ENCODE measurements at places on chromosomes 5 and 9.

DNA sequence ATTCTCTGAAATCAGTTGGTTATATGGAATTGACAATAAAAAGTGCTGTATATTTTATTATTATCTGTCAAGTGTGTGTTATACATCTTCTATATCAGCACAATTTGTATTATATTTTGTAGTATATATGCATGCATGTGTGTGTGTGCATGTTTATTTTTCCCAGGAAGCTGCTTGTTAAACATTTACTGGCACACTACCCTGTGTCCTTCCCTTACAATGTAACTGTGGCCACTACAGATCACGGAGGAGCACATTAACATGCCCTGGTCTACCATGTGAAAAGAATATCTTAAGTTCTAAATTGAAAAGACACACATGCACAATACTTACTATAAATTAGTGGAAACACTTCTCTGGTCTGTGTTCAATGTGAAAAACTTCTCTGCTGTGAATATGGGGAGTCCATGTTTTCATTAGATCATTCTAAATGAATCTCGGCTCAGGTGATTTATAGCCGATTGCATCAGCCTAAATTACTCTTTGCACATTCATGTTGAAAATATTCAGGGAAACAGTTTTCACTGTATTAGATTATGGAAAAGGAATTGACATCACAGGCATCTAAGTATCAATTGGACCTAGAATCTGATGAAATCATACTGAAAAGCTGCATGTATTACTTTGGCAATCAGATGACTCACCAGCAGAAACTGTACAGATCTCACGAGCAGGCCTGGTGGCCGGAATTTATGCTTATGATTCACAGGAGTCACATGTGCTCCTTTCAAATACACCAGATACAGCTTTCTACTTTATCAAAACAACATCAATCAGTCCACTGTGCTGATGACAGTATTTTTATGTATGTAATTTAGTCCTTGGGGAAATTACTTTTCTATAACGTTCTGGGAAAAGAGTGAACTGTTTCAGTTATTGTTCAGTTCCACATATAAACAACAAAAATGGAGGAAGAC, 39.4 kb downstream of the LURAP1L start:
- DNase-seq = no peak

DNA sequence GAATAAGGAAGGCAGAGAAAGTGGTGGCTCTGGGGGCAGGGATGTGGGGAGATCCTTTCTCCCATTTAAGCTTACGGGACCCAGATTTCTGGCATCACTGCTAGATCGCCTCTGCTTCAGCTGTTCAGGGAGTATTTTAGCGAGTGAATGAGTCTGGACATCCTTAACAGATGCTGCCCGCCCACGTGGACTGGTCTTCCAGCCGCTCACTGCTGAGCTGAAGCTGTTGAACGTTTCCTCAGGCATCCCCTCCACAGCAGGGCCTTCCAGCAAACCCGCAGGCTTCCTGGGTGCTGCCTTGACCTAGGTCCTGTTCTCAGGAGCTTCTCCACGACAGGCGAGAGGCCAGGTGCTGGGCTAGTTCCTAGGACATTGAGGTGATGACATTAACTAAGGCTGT, 144.4 kb upstream of the EFNA5 start:
- no peak for DNase-seq

DNA sequence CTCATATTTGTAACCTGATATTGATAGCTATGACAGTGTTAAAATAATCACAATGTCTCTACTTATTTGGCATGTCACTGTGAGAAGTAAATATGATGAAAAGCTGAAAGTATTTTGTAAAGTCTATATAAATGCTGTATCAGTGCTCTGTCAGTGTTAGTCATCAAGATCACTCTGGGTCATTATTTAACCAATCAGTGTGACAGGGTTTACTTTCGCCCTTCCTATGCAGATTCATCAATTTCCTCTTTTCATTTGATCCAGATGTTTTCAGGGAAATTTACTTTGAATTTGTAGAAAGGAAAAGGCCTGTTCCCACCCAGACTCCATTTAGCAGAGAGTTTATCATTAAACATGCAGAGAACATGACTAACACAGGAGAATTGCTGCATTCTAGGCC, 9.9 kb upstream of the PCSK5 start:
- no peak for DNase-seq

GRCh38 chr5:149083846-149084245, 21.0 kb upstream of the SH3TC2 start:
- no peak for DNase-seq

DNA sequence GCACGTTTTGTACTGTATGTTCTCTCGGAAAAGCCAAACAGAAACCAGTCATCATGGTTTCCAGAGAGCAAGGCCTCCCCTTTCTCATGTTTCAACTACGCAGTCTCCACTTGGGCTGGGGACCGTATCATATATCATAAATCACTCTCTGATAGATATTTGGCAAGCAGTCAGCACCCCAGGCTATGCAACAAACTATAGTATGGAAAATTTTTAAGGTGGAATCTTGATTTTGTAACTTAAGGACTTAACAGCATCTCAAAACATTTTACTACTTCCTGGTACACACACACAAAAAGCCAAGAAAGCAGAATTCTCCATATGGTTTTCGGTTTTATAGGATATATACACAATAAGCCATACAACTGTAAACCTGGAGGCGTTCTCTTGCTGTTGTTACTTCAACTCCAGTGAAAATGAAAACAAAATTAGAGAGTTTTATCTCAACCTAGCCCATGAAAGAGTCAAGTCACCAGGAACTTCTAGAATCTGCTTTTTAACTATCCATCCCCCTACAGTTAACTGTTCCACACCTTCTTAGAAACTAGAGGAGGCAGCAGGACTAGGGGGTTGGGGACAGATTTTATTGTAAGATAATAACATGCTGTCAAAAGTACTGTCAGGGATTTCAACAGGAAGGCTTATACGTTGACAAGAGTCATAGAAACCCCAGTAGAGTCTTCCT, 283.4 kb downstream of the NFIB start:
- no peak for DNase-seq

DNA sequence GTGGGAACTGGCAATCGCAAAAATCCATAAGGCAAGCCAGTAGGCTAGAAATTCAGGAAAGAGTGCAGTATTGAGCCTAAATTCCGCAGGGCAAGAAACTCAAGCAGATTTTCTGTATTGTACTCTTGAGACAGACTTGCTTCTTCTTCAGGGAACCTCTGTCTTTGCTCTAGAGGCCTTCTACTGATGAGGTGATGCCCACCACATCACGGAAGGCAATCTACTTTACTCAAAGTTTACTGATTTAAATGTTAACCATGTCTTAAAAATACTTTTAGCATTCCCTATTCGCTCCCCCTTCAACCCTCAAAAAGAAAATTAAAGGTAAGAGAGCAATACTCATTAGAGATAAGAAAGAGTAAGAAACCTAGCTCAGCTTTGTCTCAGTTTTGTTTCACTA, 11.3 kb downstream of the IL7R start:
- DNase-seq = no peak

GRCh38 chr9:14713187-14713767, 9.3 kb downstream of the CER1 start:
- DNase-seq = no peak

DNA sequence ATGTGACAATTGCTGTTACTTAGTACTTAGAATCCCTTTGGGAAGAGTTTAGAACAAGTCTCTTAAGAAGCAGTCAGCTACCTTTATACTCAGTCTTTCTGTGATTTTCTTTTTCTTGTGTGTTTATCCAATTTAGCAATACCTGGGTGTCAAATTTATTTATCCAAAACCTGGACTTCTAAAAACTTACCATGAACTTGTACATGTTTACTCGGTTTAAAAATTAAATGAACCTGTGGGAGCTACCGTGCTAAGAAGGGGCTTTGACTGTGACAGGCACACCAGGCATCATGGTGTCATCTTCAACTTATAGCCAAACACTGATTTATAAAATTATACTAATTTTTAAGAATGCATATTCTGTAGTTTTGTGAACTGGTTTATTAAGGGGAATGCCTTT, 96.5 kb downstream of the XRCC4 start:
- no peak for DNase-seq

DNA sequence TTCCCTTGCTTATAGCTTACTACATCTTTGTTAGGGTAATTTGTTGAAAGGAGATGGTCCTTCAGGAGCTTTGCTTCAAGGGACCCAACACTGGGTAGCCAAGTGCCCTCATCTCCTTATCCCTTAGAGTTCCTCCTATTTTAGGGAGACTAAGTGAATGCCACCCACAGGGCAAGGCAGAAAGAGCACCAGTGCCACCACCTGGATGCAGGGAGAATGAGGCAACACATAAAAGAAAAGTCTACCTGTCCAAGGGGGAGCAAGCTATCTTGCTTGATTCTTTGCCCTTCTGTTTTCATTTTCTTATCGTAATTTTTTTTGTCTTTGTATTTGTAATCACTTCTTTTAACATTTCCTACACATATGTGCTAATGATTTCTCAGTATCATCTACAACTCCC, 205.5 kb downstream of the NPR3 start:
- no peak for DNase-seq

- no peak for DNase-seq
Observed at GRCh38 chr9:85067792-85068191, 398.3 kb downstream of the NTRK2 start.

DNA sequence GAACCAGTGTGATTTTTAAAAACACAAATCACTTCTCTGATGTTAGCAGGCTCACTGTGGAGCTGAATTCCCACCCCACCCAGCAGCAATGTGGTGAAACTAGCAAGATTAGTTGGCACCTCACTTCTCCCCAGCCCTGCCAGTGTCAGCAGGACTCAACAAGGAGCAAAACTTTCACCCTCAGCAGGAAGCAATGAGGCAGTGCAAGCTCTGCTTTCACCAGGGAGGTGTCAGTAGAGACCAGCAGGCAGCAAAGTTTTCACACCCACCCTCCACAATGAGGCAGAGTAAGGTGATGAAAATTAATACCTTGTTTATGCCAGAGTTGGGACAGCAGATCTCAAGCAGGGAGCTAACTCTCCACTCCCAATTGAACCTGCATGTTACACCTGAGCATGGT, 565.0 kb downstream of the CETN3 start:
- DNase-seq = no peak

DNA sequence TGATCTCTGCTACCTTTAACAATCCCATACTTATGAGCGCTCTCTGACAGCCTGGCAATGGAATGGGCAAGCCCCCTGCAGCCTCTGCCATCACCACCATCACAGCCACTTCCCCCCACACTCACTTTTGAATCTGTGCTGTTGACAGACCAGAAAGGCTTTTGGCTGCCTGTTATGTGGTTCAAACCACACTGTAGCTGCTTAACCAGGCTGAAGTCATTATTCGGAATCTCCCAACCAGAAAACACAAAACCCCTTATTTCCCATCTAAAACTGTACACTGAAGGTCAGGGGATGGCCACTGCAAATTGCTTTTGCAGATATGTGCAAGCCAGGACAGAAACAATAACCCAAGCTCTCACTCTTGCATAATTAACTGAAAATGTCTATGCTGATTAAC, 35.8 kb downstream of the PTCH1 start:
- no peak for DNase-seq

GRCh38 chr9:17699615-17700330, 120.9 kb downstream of the SH3GL2 start:
- DNase-seq = no peak

DNA sequence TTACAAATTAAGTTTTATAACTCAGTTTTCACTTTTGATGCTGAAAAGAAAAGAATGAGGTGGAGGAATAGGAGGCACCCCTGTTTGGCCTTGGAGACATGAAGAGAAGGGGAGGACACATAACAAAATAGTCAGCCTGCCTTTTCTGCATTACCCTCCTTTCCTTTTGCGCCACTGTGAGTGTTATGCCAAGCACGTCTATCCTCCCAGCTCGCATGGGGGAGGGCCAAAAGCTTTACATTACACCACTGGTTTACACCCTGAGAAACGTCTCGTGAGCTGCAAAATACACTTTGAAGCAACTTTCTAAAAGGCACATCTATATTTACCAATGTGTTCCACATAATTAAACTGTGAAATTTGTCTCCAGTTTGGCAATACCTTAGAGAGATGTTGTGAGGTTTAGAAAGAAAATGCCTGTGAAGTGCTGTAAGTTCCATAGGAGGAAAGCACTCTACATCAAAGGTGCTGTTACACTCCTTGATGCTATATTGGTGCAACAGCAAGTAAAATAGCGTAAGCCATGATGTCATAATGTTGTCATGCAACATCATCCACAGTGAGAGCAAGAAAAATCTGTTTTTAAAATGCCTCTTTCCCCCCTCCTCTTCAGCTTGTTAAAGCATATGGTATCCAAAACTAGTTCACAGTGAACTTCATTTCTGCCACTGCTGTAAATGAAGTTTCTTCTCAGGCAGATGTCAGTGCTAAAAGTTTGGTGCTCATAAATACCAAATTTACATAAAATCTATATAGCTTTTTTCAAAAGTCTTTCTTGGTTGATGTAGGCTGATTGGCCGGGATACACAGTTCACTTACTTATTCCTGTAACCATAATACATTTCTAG, 50.3 kb downstream of the CETN3 start:
- no peak for DNase-seq

DNA sequence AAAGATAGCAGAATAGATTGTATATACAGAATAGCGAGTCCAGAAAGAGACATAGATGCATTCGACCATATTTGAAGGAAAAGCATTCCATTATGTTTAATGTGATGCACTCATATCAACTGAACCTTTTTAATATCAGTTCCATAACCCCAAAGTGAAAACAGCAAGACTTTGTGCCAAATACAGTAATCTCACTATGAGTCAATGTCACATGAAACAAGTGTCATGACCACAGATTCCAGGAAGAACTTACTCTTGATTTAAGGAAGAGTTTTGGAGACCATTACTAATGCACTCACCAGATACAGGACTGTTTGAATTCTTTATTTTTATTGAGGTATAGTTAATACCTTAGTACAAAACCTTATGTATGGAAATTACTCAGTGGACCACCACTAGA, 220.5 kb downstream of the SH3GL2 start:
- no peak for DNase-seq

GRCh38 chr5:1855596-1855995, 27.1 kb downstream of the IRX4 start:
- no peak for DNase-seq

DNA sequence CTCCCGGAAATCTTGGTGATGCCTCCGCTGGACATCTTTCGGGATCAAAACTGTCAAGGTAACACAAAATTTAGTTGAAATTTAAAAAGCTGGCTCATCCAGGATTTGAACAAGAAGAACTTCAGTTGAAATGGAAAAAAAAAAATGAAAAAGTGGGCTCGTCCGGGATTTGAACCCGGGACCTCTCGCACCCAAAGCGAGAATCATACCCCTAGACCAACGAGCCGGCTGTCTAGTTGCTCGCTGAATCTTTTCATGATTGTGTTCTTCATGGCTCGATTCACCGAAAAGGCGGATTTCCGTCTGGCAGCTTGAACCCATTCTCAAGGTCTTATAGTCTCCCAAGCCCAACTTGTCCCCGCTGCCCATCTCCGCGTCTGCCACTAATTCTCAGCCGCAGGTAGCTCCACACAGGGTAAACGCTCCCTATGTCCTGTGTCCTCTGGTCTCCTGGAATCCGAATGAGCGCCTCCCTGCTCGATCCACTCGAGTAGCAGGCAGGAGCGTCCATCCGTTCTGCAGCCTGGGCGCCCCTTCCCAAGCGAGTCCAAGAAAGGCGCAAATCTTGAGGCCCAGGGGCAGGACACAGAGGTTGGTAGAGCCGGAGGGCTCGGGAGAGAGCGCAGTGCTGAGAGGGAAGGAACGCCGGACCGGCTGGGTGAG, 16.2 kb downstream of the TRIM7 start:
- no peak for DNase-seq

All from HuH-7.5 (cell line).